ENCODE measurements at places on chromosomes 4 and X. TPM values are rescaled to one million over a fixed set of nuclear protein-coding genes. Genes with fewer than 3 reads are reported as not detected.

DCLK2 gene
- 32.6 TPM for total RNA-seq

DNA sequence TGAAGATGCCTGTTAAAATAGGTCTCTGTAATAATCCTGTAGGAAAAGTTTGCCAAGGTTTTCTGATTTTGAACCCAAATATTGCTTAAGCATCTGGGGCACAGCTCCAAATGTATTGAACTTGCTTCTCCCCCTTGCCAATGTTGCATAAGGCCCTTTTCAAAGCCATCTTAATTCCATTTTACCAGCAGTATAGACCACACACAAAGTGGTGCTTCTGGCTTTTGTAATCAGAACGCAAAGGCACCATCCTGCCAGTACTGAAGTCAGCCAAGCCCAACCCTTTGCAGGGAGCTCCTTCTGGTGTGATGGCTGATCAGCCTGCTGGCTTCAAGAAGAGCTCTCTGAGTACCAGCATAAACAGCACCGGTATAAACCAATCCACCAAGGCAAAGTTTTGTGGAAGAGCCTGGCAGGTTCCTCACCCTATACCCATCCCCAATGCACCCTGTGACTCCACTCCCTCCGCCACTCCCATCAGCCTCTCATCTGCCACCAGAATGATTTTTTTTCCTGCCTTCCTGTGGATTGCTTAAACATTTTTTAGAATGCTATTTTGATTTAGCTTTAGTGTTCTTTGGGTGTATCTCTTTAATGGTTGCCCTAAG lies 39.2 kb upstream of the USP9X start:
- DNase-seq = no peak

YY2 gene
- total RNA-seq = 0.97 TPM

DNA sequence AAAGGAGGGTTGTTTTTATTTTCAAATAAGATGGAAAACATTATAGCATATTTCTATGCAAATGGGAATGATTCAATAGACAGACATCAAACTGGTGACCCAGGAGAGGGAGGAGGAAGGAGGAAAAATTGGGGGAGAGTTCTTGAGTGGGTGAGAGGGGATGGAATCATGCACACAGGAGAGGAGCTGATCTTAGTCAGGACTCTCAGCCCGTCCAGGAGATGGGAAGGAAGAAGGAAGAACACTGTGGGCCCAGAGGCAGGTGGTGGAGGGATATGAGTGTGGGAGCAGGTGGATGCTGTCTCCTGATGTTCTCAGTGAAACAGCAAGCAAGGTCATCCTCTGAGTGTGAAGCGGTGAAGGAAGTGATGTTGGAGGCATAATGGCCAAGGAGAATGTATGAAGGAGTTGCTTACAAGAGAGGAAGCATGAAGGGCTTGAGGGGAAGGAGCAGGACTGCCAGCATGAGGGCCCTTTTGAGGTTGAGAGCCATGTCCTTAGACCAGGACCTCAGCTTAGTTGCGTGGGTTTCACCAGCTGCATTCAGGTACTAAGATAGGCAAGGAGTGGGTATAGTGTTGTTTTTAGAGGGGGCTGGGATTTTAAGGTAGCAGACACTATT lies 161.7 kb upstream of the NAP1L5 start:
- no peak for DNase-seq

GRCh38 chr4:141416677-141417363 lies 196.1 kb downstream of the ZNF330 start:
- no peak for DNase-seq

JCHAIN gene
- total RNA-seq = 1.5 TPM

AWAT2 gene
- total RNA-seq = not detected

DNA sequence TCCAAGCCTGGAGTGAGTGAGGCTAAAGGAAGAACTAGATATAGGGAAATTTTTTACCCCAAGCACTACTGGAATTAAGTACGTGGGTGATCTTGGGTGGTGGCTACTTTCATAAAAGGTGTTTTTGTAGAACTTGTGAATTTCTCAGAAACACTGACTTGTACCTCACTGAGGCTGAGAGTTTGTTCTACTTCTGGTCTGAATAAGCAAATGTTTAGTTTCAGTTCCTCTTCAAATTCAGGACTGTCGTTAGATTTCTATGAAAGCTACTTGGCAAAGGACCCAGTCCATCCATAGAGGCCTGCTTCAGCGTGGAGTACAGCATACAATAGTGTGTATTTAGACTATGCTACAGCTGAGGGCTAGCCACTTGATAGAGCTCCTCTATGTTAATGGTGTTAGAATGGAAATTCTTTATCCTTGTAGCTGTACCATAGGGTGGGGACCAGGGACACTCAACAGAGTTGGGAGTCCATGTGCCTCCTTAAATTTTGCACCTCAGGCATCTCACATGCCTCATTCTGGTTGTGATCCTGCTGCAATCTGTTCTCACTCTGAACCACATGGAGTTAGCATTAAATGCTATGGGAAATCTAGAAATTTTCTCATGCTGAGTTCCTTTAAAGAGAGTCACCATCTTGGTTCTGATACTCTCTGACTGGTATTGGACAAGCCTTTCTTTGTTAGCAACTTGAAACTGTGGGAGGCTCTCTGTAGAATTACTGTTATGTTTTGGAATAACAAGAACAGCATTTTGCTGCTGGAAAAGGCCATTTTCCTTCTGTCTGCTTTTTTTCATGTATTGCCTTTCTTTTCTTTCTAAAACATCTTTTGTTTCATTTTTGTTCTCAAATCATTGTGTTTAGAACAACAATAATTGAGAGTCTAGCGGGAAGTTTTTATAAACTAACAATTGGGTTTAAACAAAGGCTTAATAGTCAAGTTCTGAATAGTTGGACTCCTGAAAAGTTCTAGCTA lies 86.8 kb downstream of the PDGFRA start:
- DNase-seq = no peak

DNA sequence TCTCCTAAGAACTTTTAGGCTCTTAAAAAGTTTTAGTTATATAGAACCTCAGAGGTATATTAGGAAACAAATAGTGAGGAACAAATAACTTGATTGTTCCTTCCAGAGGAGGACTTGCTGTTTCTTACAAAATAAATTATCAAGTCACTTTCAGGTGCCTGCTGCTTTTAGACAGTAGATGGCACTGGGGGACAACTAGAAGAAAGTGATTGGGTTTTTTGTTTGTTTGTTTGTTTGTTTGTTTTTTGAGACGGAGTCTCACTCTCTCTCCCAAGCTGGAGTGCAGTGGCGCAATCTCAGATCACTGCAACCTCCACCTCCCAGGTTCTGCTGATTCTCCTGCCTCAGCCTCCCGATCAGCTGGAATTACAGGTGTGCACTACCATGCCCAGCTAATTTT lies 35.4 kb upstream of the CDKL5 start:
- DNase-seq = no peak

All from cardiac septum (tissue), 1 donor.